ENCODE measurements at places on chromosomes 11 and 22.
A peak's percentile ranks its signal among the peaks of the same experiment; 100 is the strongest.

DNA sequence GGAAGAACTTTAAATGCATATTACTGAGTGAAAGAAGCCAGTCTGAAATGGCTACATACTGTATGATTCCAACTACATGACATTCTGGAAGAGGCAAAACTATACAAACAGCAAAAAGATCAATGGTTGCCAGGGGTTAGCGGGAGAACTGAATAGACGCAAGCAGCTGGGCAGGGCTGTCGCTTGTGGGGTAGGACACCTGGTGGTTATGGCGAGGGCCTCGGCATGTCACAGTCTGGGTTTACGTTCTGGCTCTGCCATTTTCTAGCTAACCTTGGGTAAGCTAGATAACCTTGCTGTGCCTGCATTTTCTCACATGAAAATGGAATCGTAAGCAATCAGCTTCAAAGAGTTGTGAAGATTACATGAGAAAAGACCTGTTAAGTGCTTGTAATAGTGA, 55.2 kb upstream of the SYT13 start:
- no peaks in the 10 kb centered on the region for H3K36me3 ChIP-seq
- no peak overlapping the region for H3K27ac ChIP-seq
- H3K4me3 ChIP-seq: no peak overlapping the region
- no peak for DNase-seq
- peaks cover 16% of the 10 kb centered on the region for H3K4me1 ChIP-seq

- H3K27me3 ChIP-seq: peaks cover 11% of the 10 kb centered on the region
- H3K36me3 ChIP-seq: peaks cover 2% of the 10 kb centered on the region
- H3K27ac ChIP-seq: no peak overlapping the region
Observed at GRCh38 chr22:47783433-47784366, 1021.2 kb downstream of the TBC1D22A start.

- peaks cover 24% of the 10 kb centered on the region for H3K4me1 ChIP-seq
- peak; percentile 80 for DNase-seq
- peak overlapping the region; percentile 70 for H3K27ac ChIP-seq
Observed at GRCh38 chr11:64745189-64745520, 1.2 kb upstream of the RASGRP2 start.

GRCh38 chr11:106021181-106021966, 666 bp downstream of the MSANTD4 start:
- peak overlapping the region; percentile 85 for H3K4me3 ChIP-seq
- no peak for DNase-seq
- peaks cover 10% of the 10 kb centered on the region for H3K36me3 ChIP-seq
- peaks cover 3% of the 10 kb centered on the region for H3K27me3 ChIP-seq
- H3K4me1 ChIP-seq: peaks cover 48% of the 10 kb centered on the region
- H3K27ac ChIP-seq: peak overlapping the region; percentile 87

GRCh38 chr11:94866936-94867795, 99.0 kb downstream of the AMOTL1 start:
- H3K36me3 ChIP-seq: no peaks in the 10 kb centered on the region
- no peak overlapping the region for H3K27ac ChIP-seq
- no peak for DNase-seq
- no peaks in the 10 kb centered on the region for H3K4me1 ChIP-seq
- H3K27me3 ChIP-seq: peaks cover 10% of the 10 kb centered on the region
- H3K4me3 ChIP-seq: no peak overlapping the region

DNA sequence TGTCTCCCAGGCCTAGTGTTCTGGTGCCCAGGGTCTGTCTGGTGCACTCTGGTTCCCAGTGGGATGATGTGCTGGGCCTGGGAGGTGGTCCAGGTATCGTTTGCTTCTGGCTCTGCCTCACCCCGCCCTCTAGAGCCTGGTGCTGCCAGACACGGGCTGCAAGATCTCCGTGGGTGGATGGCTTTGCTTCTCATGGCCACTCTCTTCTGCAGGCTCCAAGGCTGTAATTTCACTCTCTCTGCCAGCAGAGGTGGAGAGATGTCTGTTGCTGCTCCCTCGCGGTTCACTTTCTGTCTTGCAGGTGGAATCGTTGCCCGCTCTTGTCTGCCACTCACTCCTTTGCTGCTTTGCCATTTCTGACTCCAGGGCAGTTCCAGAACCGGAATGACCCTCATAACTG, 13.4 kb downstream of the NADSYN1 start:
- H3K27me3 ChIP-seq: no peaks in the 10 kb centered on the region
- H3K36me3 ChIP-seq: peaks cover 52% of the 10 kb centered on the region
- no peak overlapping the region for H3K27ac ChIP-seq
- no peak overlapping the region for H3K4me3 ChIP-seq
- DNase-seq: no peak
- no peaks in the 10 kb centered on the region for H3K4me1 ChIP-seq

- no peaks in the 10 kb centered on the region for H3K27me3 ChIP-seq
- H3K36me3 ChIP-seq: peaks cover 4% of the 10 kb centered on the region
- no peak overlapping the region for H3K4me3 ChIP-seq
- peaks cover 58% of the 10 kb centered on the region for H3K4me1 ChIP-seq
Observed at GRCh38 chr22:37196539-37197450, 8.7 kb upstream of the C1QTNF6 start.

- H3K4me3 ChIP-seq: no peak overlapping the region
- H3K27ac ChIP-seq: no peak overlapping the region
- H3K36me3 ChIP-seq: no peaks in the 10 kb centered on the region
- H3K4me1 ChIP-seq: no peaks in the 10 kb centered on the region
Observed at GRCh38 chr11:11476499-11476898, 123.4 kb upstream of the CSNK2A3 start.

- peaks cover 10% of the 10 kb centered on the region for H3K4me1 ChIP-seq
- H3K27me3 ChIP-seq: peaks cover 32% of the 10 kb centered on the region
- DNase-seq: peak; percentile 19
- no peaks in the 10 kb centered on the region for H3K36me3 ChIP-seq
- H3K27ac ChIP-seq: no peak overlapping the region
Observed at GRCh38 chr11:15113381-15113780, 1.3 kb upstream of the INSC start.

- peak overlapping the region; percentile 96 for H3K4me3 ChIP-seq
- peaks cover 69% of the 10 kb centered on the region for H3K4me1 ChIP-seq
- H3K36me3 ChIP-seq: peaks cover 42% of the 10 kb centered on the region
- DNase-seq: no peak
- peak overlapping the region; percentile 99 for H3K27ac ChIP-seq
- no peaks in the 10 kb centered on the region for H3K27me3 ChIP-seq
Observed at GRCh38 chr11:61090521-61090920, 11.8 kb upstream of the CD5 start.

- no peaks in the 10 kb centered on the region for H3K4me1 ChIP-seq
- no peak for DNase-seq
- H3K4me3 ChIP-seq: no peak overlapping the region
- peaks cover 36% of the 10 kb centered on the region for H3K27me3 ChIP-seq
Observed at GRCh38 chr11:94533696-94534630, 9.8 kb upstream of the FUT4 start.

- DNase-seq: no peak
- H3K27ac ChIP-seq: no peak overlapping the region
- H3K4me3 ChIP-seq: no peak overlapping the region
- H3K4me1 ChIP-seq: no peaks in the 10 kb centered on the region
Observed at GRCh38 chr11:62953811-62954210, 31.0 kb downstream of the SLC22A6 start.

DNA sequence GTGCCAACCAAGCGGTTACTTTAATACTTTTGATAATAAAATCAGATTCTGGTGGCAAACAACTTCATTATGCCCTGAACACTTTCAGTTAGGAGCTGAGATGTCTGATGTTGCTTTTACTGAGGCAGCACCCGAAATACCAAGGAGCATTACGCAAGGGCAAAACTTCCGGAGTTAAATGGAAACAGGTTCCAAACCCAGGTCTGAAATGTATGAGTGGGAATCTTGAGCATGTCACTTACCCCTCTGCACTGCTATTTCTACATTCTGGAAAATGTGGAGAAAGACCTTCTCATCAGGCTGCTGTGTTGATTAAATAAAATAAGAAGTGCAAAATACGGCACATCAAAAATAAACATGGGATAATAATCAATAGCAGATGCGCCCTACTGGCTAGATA, 315.1 kb downstream of the LARGE1 start:
- H3K4me3 ChIP-seq: no peak overlapping the region
- H3K27me3 ChIP-seq: no peaks in the 10 kb centered on the region
- no peak overlapping the region for H3K27ac ChIP-seq
- no peaks in the 10 kb centered on the region for H3K36me3 ChIP-seq
- H3K4me1 ChIP-seq: no peaks in the 10 kb centered on the region

GRCh38 chr11:48154151-48154550, 62.5 kb upstream of the OR4B1 start:
- peaks cover 66% of the 10 kb centered on the region for H3K36me3 ChIP-seq
- no peak overlapping the region for H3K27ac ChIP-seq
- H3K27me3 ChIP-seq: no peaks in the 10 kb centered on the region
- no peak overlapping the region for H3K4me3 ChIP-seq

- no peak for DNase-seq
- peaks cover 12% of the 10 kb centered on the region for H3K4me1 ChIP-seq
- H3K27ac ChIP-seq: no peak overlapping the region
- no peaks in the 10 kb centered on the region for H3K36me3 ChIP-seq
- no peak overlapping the region for H3K4me3 ChIP-seq
Observed at GRCh38 chr11:61589961-61590360, 9.1 kb upstream of the SYT7 start.

GRCh38 chr11:120917559-120918239, 106.2 kb upstream of the TBCEL start:
- no peaks in the 10 kb centered on the region for H3K36me3 ChIP-seq
- no peaks in the 10 kb centered on the region for H3K4me1 ChIP-seq
- no peak overlapping the region for H3K4me3 ChIP-seq
- H3K27me3 ChIP-seq: peaks cover 4% of the 10 kb centered on the region

DNA sequence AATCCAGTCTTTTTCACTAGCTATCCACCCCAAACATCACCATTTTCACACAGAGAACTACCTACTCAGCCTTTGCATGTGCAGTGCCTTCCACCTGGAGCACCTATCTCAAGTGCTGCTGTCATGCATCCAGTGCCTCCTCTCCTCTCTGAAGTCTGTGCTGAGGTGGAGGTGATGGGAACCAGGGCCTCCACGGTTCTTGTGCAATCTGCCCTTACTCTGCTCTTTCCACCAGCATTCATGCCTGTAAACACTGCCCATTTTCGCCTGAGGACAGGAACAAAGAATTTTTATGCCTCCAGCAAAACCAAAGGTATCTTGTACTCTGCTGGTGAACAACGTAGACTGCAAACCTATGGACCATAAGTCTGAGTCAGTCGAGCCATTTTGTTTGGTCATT, 27.0 kb downstream of the PITPNB start:
- DNase-seq: no peak
- no peak overlapping the region for H3K27ac ChIP-seq
- peaks cover 50% of the 10 kb centered on the region for H3K36me3 ChIP-seq
- no peak overlapping the region for H3K4me3 ChIP-seq
- no peaks in the 10 kb centered on the region for H3K27me3 ChIP-seq

- H3K36me3 ChIP-seq: peaks cover 20% of the 10 kb centered on the region
- H3K27ac ChIP-seq: peak overlapping the region; percentile 93
- peak overlapping the region; percentile 83 for H3K4me3 ChIP-seq
- peak; percentile 87 for DNase-seq
Observed at GRCh38 chr22:35330258-35330861, 30.7 kb downstream of the TOM1 start.

- H3K27ac ChIP-seq: no peak overlapping the region
- no peaks in the 10 kb centered on the region for H3K36me3 ChIP-seq
- H3K27me3 ChIP-seq: no peaks in the 10 kb centered on the region
- peaks cover 14% of the 10 kb centered on the region for H3K4me1 ChIP-seq
- no peak overlapping the region for H3K4me3 ChIP-seq
- DNase-seq: no peak
Observed at GRCh38 chr11:134139303-134139872, 70.5 kb downstream of the JAM3 start.

- no peaks in the 10 kb centered on the region for H3K36me3 ChIP-seq
- no peak for DNase-seq
- no peaks in the 10 kb centered on the region for H3K4me1 ChIP-seq
- H3K27me3 ChIP-seq: no peaks in the 10 kb centered on the region
- no peak overlapping the region for H3K27ac ChIP-seq
Observed at GRCh38 chr11:66904055-66904454, 47.2 kb downstream of the LRFN4 start.

DNA sequence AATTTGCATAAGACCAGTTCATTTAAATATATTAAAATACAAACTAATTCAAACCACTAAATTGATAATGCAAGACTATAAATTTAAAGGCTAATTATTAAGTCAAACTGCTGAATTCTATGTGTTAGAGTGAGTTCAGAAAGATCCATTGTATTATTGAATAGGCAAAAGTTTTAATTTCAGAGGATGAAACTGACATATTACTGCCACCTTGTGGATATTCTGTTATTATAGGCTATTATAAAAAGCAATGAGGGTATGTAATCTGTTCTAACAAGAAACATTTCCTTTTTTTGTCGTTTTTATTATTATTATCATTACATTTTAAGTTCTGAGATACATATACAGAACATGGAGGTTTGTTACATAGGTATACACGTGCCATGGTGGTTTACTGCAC, 20.9 kb upstream of the NAALAD2 start:
- H3K4me1 ChIP-seq: no peaks in the 10 kb centered on the region
- no peak overlapping the region for H3K4me3 ChIP-seq
- H3K27me3 ChIP-seq: no peaks in the 10 kb centered on the region
- H3K27ac ChIP-seq: no peak overlapping the region
